ENCODE measurements at places on chromosomes 6 and 20. TPM values are rescaled to one million over a fixed set of nuclear protein-coding genes. Genes with fewer than 3 reads are reported as not detected.

The C20orf141 gene
- total RNA-seq = not detected

DNA sequence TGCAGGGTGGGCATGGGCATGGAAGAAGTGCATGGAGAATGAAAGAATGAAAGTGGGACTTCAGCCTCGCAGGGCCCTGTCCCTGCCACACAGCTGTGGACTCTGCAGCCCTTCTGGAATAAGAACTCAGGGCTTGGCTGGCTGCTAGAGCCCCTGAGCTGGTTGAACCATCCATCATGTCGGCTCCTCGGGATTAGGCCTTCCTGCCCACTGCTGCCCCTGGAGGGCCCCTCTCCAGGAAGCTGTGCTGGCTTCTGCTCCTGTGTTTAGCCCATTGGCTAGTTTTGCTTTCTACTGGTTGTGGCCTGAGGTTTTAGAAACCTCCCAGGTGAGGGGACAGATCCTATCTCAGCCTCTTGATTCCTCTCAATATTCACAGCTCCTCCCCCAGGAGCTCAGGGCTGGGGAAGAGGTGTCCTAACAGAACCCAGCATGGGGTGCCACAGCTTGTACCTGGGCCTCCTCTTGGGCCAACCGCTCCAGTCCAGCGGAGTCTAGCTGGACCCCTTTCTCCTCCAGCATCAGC lies 7.9 kb downstream of the AARS2 start:
- no peak overlapping the region for H3K4me3 ChIP-seq
- H3K27me3 ChIP-seq = no peaks in the 10 kb centered on the region
- H3K27ac ChIP-seq = no peak overlapping the region
- H3K36me3 ChIP-seq = no peaks in the 10 kb centered on the region
- DNase-seq = no peak
- no peaks in the 10 kb centered on the region for H3K4me1 ChIP-seq

The ATXN1 gene
- 34.7 TPM for total RNA-seq

- no peaks in the 10 kb centered on the region for H3K4me1 ChIP-seq
- no peaks in the 10 kb centered on the region for H3K27me3 ChIP-seq
- H3K27ac ChIP-seq = no peak overlapping the region
- H3K4me3 ChIP-seq = no peak overlapping the region
- DNase-seq = no peak
- no peaks in the 10 kb centered on the region for H3K36me3 ChIP-seq
These were observed 52.4 kb downstream of the ELOVL4 start for GRCh38 chr6:79894939-79895338.

DNA sequence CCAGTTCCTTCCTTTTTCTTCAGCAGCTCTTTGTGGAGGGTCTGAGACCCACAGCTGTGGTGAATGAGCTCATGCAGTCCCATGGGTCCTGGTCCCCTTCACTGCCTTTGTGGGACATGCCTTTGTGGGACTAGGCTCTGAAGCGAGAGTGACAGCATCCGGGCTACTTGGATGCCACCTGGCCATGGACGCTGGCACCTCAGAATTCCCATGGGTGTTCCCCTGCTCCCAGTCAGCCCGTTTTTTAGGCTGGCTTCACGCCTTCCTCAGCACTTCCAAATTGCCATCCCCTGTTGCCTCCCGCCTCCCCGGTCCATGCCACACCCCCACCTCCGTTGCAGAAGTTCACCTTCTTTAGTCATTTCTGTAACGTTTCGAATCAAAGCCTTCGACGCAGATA lies 45.1 kb downstream of the RAMACL start:
- DNase-seq = no peak
- H3K27ac ChIP-seq = peak overlapping the region; percentile 50

GRCh38 chr20:36454332-36454697 lies 87.0 kb upstream of the MYL9 start:
- H3K4me1 ChIP-seq = no peaks in the 10 kb centered on the region
- no peaks in the 10 kb centered on the region for H3K27me3 ChIP-seq
- no peak for DNase-seq
- H3K4me3 ChIP-seq = no peak overlapping the region

GRCh38 chr6:14585689-14586088 lies 468.1 kb downstream of the CD83 start:
- H3K4me3 ChIP-seq = no peak overlapping the region
- no peak overlapping the region for H3K27ac ChIP-seq
- H3K27me3 ChIP-seq = no peaks in the 10 kb centered on the region
- no peak for DNase-seq

DNA sequence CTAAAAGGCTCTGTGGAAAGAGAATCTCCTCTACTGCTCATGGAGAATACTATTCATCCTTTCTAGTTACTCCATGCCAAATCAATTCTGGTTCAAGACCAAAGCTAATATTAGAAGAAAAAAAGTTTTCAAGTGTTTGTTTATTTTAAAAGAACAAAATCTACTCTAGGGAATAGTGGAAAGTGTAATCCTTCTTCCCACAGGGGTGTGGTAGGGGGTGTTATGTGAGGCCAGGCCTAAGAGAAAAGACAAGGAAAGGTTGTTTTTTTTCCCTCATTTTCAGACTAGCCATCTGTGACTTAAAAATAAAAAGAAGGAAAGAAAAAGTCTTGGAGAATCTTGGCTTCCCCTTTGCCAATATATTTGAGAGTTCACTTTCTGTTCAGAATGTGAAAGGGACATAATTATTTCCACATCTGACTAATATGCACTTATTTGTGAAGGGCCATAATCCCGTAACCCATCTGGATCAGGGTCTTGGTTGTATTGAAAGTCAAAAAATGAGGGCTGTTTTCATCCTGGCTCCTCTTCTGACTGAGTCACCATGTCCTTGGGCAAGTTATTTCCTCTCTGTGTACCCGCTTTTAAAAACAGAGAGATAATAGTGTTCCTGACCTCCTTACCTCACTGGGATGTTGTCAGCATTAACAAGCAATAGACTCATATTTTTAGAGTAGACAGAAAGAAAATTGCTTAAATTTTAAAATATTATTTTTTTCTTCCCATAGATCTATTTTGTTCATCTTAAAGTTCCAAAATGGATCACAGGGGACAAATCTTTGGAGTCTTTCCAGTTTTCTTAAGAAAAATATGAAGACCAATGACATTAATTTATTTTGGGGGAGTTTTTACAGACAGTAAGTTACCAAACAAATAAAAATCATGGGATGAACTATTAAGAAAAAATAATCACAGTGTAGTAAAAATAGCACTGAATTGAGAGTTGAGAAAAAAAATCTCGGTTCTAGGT lies 233.7 kb downstream of the IBTK start:
- H3K27ac ChIP-seq = no peak overlapping the region
- no peak for DNase-seq
- no peaks in the 10 kb centered on the region for H3K36me3 ChIP-seq
- no peaks in the 10 kb centered on the region for H3K4me1 ChIP-seq
- no peak overlapping the region for H3K4me3 ChIP-seq

DNA sequence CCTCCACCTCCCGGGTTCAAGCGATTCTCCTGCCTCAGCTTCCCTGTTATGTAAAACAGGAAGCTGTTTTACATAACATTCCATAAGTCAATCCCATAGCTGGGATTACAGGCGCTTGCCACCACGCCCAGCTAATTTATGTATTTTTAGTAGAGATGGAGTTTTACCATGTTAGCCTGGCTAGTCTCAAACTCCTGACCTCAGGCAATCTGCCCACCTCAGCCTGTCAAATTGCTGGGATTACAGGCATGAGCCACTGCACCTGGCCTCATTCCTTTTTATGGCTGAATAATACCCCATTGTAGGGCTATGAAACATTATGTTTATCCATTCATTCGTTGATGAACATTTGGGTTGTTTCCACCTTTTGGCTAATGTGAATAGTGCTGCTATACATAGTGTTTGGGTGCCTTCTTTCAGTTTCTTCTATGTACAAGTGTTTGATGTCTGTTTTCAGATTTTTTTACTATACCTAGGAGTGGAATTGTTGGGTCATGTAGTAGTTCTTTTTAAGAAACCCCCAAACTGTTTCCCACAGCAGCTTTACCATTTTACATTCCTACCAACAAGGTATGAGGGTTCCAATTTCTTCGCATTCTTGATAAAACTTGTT lies 138.7 kb upstream of the COL21A1 start:
- no peaks in the 10 kb centered on the region for H3K36me3 ChIP-seq
- H3K27me3 ChIP-seq = no peaks in the 10 kb centered on the region
- no peaks in the 10 kb centered on the region for H3K4me1 ChIP-seq

DNA sequence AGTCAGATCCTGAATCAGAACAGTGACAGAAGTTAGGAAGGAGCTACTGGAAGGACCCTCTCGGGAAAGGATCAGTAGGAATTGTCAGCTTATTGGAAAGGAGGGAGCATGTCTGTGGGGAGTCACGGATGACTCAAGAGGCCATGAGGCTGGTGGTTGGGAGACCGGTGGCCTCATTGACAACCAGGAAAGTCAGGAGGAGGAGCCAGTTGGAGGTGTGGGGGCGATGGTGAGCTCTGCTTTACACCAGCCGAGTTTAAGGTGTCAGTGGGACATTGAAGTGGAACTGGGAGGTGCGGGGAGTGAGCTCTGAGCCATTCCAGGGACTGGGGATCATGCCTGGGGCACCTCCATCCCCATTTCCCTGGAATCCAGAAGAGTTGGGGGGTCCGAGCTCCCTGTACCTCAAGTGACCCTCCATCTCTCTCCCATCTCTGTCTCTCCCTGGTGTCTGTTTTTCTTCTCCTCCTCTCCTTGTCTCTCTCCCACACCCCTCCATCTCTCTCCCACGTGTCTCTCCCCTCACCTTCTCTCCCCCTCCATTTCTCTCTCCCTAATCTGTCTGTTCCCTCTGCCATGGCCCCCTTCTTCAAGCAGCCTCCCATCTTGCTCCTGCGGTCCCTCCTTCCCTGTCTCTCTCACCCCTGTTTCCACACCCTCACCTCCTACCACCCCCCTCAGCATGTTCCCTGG lies 14.3 kb upstream of the ZBTB9 start:
- no peaks in the 10 kb centered on the region for H3K4me1 ChIP-seq
- no peaks in the 10 kb centered on the region for H3K27me3 ChIP-seq
- no peak overlapping the region for H3K4me3 ChIP-seq
- no peak overlapping the region for H3K27ac ChIP-seq

GRCh38 chr6:40721271-40721952 lies 134.2 kb upstream of the LRFN2 start:
- no peak overlapping the region for H3K4me3 ChIP-seq
- H3K4me1 ChIP-seq = no peaks in the 10 kb centered on the region
- H3K27ac ChIP-seq = no peak overlapping the region
- H3K36me3 ChIP-seq = no peaks in the 10 kb centered on the region

The RNF114 gene
- total RNA-seq = 246 TPM

All from Peyer's patch (tissue), 4 donors.